ENCODE measurements at places on chromosomes 13 and 19. TPM values are rescaled to one million over a fixed set of nuclear protein-coding genes. Genes with fewer than 3 reads are reported as not detected.
A peak's percentile ranks its signal among the peaks of the same experiment; 100 is the strongest.

- no peak overlapping the region for H3K4me3 ChIP-seq
Measured at GRCh38 chr13:110450016-110450900, 111.3 kb downstream of the RAB20 start.

DNA sequence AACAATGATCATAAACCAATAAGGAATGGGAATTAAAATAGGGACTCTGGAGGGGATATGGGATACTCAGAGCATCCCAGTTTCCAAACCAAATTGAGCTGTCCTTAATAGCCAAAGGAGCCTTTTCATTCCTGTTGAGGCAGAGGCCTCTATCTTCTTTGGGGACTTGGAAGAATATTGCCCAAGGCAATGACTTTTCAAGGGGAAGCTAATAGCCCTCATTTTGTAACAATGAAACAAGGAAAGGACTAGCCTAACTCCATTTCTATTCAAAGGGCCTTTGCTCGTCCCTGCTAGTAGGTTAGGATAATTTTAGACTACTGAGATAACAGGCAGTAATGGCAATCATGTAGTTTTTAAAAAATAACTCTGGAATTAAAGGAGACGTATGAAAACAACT is 789.8 kb upstream of the SLITRK5 start:
- H3K4me3 ChIP-seq: no peak overlapping the region
- H3K27me3 ChIP-seq: no peaks in the 10 kb centered on the region
- no peak overlapping the region for H3K27ac ChIP-seq
- no peaks in the 10 kb centered on the region for H3K36me3 ChIP-seq

DNA sequence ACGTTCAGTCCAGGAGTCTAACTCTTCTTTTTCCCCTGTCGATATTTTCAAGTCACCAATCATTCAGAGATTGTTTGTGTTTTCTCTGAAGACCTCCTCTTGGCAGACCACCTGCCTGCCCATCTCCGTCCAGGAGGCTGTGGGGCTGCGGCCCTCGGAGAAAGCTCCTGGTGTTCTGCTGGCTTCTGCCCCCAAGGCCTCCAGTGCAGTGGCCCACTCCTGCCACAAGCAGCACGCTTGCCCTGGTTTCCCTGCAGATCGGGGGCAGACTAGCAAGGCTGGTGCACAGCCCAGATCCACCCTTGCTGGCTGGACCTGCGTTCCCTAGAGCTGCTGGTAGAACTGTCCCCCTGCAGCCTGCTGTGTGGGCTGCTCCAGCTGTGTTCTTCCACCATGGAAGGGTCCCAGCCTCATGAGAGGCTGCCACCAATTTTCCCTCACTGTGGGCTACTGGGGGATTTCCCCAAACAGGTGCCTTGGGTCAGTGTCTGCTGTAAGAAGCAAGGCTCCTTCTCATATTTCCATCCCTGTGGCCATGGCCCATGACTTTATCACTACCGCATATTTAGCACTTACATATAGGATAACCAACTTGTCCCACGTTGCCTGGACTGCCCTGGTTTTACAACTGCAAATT is 43.6 kb upstream of the SERP2 start:
- H3K27me3 ChIP-seq: no peaks in the 10 kb centered on the region
- no peak for DNase-seq

GRCh38 chr19:44653977-44654774 is 10.5 kb downstream of the PVR start:
- H3K4me3 ChIP-seq: no peak overlapping the region
- no peaks in the 10 kb centered on the region for H3K27me3 ChIP-seq
- H3K36me3 ChIP-seq: no peaks in the 10 kb centered on the region
- DNase-seq: peak; percentile 66
- no peaks in the 10 kb centered on the region for H3K4me1 ChIP-seq

- peak overlapping the region; percentile 34 for H3K4me3 ChIP-seq
- peak overlapping the region; percentile 91 for H3K27ac ChIP-seq
- DNase-seq: peak; percentile 61
- no peaks in the 10 kb centered on the region for H3K36me3 ChIP-seq
Measured at GRCh38 chr19:35279985-35280821, 2.1 kb upstream of the HAMP start.

DNA sequence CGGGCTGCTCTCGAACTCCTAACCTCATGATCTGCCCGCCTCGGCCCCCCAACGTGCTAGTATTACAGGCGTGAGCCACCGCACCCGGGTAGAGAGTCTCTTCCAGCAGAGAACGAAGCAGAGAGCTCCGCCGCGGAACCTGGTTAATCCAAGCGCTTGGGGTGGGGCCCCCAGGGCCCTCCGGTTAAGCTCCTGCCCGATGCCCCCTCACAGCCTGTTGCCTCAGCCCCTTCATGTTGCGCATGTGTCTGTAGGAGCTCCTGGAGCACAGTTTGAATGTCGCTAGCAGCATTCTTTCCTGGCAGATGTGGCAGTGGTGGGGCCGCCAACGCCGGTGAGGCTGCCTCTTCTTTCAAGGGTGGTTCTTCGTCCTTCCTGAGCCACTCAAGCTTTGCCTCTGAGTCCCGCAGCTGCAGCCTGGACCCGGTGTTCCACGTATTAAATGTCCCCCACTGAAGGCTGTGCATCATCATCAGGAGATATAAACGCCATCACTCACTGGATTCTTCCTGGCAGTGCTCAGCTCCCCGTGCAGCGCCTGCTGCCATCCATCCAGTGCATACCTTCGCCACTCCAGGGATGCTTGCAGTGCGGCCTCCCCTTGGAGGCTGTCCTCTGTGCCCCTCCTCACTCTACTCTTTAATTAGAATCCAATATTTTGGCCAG is 1919.3 kb downstream of the PCDH9 start:
- H3K4me1 ChIP-seq: no peaks in the 10 kb centered on the region
- peaks cover 10% of the 10 kb centered on the region for H3K36me3 ChIP-seq
- no peak for DNase-seq
- no peak overlapping the region for H3K4me3 ChIP-seq

DNA sequence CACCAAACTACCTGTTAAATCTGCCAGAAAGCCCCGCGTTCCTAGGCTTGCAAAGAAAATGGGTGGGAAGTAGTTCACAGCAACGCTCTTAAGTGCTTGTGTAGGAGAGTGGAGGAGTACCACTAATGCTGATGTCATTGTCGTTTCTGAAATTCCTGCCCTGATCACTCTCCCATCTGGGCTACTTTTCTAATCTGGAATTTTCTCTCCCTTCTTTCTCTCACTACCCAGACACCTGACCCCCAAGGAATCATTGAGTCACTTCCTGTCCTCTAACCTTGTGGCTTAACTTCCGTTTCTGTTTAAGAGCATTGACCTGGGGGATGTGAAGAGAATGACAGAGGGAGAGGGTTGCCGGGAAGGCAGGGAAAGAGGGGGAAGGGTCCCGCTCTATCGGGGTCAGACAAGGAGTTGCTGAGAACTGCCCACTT is 98.7 kb downstream of the STARD13 start:
- H3K27me3 ChIP-seq: no peaks in the 10 kb centered on the region
- H3K4me3 ChIP-seq: no peak overlapping the region
- DNase-seq: no peak
- H3K36me3 ChIP-seq: no peaks in the 10 kb centered on the region

ANGPTL8 gene
- not detected for total RNA-seq

LEUTX gene
- total RNA-seq: 1.6 TPM

MAP2K2 gene
- total RNA-seq: 148 TPM
